ENCODE measurements at places on chromosomes 3 and 15.

DNA sequence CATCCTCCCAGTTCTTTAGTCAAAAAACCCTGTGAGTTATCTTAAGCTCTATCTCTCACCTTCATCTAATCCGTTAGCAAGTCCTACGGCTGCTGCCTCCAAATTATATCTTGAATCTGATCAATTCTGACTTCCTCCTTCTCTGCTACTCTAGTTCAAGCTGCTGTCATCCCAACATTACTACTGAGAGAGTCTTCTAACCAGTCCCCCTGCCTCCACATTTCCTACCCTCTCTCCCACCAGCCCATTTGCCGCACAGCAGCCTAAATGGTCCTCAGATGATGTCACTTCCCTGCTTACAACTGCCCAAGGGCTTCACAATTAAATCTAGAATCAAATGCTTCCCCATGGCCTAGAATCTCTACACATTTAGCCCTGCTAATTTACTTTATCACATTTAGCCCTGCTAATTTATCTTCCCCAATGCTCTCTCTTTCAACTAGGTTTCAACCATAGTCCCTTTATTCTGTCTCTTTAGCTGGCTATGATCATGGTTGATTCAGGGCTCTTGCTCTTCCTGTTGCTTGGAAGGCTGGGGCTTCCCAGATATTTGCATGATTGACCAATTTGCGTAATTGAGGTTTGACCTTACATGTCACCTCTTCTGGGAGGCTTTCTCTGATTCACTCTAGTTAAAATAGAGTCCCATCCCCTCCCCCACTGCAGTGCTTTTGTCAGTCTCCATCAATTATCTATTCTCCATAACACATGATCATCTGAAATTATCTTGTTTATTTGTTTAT lies 11.0 kb upstream of the ARL14 start:
- no peak for DNase-seq

GRCh38 chr3:19972054-19972453 lies 25.2 kb downstream of the RAB5A start:
- no peak for DNase-seq

DNA sequence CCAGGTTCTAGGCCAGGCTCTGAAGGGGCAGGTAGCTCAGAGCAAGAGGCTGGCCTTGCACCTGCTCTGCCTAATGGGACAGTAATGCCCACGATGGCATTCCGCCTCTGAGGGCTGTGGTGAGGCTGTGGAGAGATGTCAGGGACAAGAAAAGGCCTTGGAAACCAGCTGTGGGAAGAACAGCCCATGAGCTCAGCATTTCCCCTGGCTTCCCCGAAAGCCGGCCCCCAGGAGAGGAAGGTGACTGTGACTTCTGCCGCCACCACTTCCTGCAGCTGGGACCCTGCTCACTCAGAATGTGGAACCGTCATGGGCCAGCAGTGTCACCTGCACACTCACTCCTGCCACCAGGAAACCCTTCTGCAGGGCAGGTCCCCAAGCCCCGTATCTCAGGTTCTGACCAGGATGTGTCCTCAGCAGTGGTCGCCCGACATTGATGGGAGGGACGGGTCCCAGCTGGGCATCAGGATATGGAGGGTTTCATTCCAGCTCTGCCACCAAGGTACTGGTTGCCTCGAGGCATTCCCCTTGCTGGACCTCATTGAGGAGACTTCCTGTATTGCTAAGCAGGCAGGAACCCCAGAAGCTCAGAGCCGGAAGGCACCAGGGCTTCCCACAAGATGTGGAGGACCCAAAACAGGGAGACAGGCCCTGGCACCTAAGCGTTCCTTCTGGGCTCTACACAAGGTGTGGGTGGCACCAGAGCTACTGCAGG lies 30.7 kb downstream of the SEMA7A start:
- DNase-seq = no peak

DNA sequence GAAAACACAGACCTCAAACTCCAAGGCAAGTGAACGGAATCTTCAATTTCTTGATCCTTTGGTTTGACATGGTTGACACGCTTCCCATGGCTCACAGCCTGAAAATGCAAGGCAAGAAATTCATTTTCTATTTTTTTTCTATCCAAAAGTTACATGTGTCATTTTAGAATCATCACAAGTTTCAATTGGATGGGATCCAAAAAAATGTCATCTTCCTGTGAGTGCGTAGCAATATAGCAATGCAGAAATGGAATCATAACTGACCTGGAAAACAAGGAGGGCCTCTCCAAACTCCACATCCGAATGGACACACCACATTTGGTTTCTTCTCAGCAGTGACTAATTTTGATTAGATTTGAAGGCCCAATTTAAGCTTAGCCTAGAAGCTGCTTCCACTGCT lies 175.8 kb upstream of the ATP11B start:
- DNase-seq = no peak

DNA sequence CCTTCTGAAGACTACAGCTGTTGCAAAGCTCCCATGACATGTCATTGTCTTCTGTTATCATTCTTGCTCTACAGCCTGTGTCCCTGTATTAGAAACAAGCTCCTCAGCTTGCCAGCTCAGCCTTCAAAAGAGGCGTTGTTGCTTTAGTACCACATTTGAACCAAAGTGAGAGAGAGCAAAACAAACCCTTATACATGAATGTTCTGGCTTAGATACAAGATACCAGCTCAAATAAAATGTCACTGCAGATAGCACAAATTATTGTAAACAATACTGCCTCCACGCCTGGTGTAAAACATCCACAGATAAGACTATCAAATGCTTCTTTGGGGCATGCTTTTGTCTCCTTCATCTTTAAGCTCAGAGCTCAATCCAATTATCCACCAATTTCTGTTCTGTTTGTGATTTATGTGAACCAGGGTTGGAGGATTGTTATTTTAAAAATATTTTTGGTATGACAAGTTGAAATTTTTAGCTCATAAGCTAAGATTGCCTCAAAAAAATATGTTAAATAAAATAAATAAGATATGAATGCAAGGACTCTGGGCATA lies 403.6 kb upstream of the CDIN1 start:
- DNase-seq = no peak

GRCh38 chr3:184338511-184338945 lies 1.1 kb downstream of the FAM131A start:
- peak; percentile 28 for DNase-seq

DNA sequence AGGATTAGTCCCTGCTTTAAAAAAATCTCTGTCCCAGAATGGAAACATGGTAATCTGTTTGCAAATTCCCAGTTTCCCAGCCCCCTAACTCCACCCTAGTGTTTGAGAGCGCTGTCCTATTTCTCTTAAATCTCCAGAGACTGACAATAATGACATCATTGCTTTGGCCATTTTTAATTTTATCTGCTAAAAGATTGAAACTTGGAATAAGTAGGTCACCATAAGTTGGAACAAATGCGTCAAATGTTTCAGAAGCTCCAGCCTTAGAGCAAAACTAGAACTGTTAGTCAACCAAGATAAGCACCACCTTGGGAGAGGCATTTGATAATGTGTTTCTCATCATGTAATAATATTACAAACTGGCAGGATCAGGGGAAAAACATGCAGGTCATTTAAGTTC lies 25.7 kb upstream of the MB21D2 start:
- no peak for DNase-seq

- peak; percentile 8 for DNase-seq
These were observed 30.5 kb upstream of the TIPARP start for GRCh38 chr3:156643729-156644389.

GRCh38 chr3:63294332-63294731 lies 16.2 kb downstream of the SYNPR start:
- no peak for DNase-seq

DNA sequence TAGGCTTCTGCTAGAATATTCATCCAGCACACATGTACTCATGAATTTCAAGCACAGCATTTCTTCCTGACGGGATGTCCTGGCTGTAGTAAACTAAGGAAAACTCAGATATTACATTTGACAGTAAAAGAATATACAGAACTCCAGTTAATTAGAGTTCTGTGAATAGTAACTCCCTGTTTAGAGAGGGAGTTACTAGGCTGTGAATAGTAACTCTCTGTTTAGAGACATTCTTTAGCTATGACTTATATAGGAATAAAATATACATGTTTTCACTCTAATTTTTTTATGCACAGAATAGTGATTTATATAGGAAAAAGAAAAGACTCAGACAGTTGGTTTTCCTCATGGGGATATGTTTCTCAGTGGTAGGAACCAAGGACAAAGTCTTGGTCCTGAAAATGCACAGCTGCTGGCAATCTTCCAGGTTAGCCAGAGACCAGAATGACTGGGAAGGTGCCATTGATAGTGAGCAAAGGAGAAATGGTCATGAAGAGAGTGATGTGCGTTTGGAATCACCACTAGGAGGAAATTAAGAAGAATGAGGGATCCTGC lies 480.7 kb upstream of the THBS1 start:
- DNase-seq = no peak

DNA sequence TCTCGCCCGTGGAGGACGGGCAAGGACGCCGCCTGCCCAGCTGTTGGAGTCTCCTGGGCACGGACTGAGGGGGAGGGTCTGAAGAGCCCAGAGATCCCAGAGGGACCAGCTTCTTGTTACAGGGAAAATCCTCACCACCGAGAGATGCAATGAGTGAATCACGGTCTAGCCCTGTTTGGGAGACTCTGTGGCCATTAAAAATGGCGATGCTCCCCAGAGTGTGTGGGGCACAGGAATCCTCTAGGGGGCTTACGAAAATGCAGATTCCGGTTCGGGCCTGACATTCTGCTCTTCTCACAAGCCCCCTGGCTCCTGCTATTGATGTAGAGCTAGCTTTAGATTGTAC lies 35.5 kb upstream of the EPHB3 start:
- no peak for DNase-seq

DNA sequence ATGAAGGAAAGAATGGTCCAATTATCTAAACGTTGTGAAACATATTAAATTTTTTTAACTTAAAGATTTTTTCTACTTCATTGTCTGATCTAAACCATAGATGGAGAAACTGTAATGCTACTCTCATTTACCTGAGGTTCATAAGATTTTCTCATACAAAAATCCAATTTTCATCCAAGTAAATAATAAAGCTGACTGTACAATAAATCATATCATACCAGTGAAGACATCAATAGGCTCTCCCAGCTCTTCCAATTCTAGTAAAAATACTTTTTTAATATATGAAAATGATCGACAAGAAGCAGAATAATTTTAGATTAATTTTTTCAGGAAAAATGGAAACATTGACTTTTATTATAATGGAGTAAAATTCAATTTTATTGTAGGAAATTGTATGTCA lies 260.8 kb downstream of the GABRG3 start:
- no peak for DNase-seq

DNA sequence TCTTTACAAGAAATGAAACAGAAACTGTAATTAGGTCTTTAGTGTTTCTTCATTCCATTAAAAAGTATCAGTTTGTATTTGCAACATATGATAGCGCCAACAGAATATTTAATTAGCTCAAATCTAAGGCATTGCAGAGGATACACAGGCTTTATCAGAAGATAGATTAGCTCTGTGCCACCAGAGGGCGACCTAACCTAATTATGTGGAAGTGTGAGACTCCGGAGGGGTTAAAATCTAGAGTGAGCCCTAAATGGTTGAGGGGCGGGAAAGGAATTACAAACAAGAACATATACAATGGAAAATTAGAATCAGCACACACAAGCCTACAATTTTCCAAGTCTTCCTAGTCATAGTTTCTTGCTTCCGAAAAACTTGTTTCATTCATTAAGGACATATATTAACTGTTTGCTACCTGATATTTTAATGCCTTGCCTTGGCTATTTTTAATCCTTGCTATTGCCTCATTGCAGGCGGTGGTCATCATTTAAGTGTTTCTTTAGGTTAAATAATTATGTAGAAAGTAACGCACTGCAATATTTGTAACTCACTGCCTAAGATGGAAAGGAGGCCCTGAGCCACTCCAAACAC lies 18.0 kb upstream of the RYR3 start:
- DNase-seq = peak; percentile 87

DNA sequence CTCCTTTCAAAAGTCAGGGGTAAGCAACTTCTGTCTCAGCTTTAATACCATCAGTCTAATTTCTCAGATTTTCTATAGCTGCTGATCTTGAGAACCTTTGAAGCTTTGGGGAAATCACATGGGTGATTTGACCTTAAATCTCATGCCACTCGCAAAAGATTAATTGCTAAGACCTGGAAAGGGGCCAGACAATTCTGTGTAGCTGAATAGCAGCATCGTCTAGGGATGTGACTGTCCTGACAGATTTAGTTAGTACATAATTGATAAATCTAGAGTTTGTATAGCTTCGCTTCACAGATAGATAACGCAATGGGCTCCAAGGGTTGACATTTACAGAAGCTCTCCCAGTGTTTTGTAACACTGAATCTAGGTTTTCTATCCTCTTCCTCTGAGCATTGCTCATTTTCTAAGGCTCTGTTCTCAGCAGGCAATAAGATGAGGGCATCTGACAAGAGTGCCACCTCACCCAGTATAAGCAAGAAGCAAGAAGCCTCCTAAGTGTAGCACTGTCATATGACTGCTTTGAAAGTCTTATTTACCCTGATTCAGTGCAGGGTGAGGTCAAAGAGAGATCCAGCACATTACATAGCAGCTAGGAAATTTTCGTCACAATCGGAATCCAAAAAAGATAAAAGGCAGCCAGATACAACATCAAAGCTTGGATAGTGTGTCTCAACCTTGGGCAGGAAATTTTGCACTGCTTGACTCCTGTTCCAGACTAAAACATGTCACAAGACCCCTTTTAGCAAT lies 47.7 kb upstream of the DUT start:
- DNase-seq = no peak

DNA sequence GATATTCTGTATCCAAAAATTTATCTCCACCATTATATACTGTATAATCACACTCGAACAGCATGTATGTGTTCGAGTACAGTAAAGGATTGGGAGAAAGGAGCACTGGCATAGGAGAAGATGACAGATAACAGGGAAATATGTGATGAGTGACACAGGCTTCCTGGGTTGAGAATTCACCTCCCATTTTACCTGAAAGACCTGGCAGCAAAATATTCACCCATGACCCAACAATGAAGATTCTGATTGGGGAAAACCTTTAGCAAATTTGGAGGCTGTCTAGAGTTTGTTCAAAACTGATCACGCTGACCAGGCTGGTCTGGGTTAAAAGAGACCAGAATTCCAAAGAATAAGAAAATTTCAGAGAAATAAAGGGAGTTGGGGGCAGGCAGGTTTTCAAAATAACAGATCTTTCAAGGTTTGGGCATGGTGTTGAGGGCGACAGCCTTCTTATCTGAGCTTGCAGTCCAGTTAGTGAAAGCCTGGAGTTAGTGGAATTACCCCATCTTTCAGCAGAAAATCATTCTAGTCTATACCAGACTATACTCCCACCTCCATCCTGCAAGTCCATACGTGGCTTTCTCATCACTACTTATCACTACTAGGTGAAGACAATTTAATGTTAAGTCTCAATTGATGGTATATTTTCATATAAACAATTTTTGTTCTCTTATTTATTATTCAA lies 42.8 kb upstream of the RSL24D1 start:
- DNase-seq = peak; percentile 62

- DNase-seq = no peak
These were observed 68.6 kb downstream of the VGLL4 start for GRCh38 chr3:11574981-11575669.

- DNase-seq = no peak
These were observed 1.8 kb downstream of the DAPK2 start for GRCh38 chr15:64044300-64045100.

DNA sequence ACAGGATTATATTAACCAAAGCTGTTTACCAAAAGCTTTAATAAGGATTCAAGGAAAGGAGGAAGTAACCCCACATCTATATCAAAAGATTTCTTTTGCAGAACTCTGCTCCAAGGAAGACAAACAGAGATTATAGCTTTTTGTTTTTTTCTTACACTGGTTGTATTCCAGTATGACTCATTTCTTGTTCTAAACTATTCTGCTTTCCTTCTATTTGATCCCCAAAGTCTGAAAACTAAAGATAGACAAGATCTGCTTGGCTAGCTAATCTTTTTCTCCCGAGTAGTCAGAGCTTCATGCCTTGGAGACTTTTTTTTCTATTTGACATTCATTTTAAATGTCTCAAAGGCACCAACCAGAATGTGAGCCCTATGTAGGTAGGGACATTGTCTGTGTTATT lies 36.8 kb upstream of the FRMD5 start:
- no peak for DNase-seq
